ENCODE measurements at places on chromosomes 7 and 10.

DNA sequence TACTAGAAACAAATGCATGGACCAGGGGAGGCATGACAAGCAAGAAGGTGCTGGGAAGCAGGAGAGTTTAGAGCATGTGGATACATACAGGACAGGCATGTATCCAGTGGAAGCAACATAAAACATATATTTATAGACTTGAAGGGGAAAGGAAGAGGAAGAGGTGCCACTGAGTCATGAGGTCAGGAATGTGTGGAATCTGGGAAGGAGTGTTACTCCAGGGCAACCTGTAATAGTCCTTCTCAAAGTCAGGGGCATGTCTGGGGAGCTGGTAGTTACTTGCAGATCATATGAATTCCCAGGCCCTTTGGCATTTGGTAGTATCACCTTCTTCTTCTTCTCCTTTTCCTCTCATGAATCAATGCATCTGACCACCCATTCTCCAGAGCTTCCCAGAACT is 246.6 kb downstream of the XPNPEP1 start:
- no peak for DNase-seq

- DNase-seq, result no peak
Measured at GRCh38 chr7:137992104-137992549, 9.8 kb downstream of the CREB3L2 start.

GRCh38 chr7:52257890-52258289 is 777.5 kb upstream of the POM121L12 start:
- no peak for DNase-seq

DNA sequence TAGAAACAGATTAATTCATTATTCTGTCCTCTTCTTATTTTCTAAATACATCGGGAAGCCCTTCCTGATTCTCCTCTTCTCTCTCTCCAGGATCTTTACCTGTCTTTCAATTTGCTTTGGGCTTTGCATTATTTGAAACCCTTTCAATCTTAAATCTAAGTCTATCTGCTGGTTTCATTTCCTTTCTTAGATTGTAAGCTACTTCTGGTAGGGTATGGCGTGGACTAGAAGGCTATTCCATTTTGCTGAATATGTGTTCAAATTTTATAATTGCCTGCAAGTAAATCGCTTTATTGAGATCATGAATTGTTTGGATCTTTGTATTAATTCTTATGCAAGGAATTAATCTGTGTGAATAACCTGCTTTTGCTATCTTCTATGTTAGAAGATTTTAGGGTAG is 11.1 kb downstream of the STAM start:
- DNase-seq, result no peak

DNA sequence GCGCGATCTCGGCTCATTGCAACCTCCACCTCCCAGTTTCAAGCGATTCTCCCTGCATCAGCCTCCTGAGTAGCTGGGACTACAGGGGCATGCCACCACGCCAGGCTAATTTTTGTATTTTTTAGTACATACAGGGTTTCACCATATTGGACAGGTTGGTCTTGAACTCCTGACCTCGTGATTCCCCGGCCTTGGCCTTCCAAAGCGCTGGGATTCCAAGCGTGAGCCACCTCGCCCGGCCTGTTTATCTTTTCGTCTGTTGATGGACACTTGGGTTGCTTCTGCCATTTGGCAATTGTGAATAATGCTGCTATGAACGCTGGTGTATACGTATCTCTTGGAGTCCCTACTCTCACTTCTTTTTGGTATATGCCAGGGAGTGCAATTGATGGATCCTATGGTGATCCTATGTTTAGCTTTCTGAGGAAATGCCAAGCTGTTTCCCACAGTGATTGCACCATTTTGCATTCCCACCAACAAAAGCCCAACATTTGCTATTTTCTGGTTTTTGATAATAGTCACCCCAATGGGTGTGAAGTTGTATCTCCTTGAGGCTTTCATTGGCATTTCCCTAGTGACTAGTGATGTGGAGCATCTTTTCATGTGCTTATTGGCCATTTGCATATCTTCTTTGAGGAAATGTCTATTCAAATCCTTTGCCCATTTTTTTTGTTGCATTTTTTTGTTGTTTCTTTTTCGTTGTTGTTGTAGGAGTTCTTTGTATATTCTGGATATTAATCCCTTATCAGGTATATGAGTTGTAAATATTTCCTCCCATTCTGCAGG is 3.5 kb downstream of the ANTXRL start:
- DNase-seq, result no peak

GRCh38 chr7:123346766-123347165 is 147.0 kb upstream of the SLC13A1 start:
- DNase-seq, result no peak

- no peak for DNase-seq
Measured at GRCh38 chr7:18760631-18761445, 265.3 kb downstream of the HDAC9 start.

DNA sequence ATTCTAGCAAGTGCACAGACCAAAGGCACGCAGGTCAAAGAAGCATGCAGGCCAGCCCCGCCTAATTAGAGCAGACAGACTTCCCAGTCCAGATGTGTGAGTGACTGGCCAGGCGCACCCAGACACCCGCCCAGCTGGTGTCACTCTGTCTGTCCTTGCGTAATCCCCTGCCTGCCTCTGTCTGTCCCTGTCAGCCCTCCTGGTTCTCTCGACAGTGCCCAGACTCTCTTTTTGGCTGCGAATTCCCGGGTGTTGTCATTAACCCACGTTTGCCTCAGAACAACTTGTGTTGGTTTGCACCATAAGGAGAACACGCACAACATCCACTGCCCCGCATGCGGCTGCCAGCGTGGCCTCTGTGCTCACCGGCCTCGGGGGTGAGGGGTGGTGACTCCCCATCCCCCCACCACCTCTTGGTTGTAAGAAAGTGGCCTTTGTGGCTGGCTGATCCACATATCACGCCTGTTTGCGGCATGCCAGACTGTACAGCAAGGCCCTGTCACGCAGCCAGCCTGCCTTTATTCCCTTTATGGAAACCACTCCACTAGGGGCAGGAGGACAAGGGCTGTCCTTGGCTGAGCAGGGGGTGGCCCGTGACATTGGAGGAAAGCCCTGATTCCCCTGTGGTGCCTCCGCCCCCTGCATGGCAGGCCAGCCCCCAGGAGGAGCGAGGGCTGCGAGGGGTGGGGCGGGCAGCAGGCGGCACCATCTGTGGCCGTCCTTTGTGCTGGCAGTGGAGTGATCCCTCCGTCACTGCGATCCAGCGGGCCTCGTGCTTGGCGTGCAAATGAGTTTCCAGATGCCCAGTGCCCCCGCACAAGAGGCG is 72.8 kb upstream of the PPIF start:
- DNase-seq, result no peak

DNA sequence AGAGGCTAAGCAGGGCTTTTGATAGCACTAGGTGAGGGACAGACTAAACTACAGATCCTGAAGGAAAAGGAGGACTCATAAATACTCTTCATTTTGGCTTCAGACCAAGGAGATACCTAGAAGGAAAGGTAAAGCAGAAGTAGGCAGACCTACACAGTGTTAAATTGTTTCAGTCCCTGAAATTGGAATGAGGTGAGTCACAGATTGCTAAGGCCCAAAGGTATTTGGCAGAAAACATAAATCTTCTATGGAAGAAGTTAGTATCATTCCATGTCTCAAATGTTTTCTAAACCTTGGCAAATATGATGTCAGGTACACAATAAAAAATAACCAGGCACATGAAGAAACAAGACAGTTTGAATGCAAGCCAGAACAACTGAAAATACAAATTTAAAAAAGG is 30.0 kb downstream of the MTERF1 start:
- no peak for DNase-seq
